ENCODE measurements at places on chromosomes 6 and 20.

- peak; percentile 73 for DNase-seq
Observed at GRCh38 chr20:44805979-44806620, 4.2 kb downstream of the RIMS4 start.

DNA sequence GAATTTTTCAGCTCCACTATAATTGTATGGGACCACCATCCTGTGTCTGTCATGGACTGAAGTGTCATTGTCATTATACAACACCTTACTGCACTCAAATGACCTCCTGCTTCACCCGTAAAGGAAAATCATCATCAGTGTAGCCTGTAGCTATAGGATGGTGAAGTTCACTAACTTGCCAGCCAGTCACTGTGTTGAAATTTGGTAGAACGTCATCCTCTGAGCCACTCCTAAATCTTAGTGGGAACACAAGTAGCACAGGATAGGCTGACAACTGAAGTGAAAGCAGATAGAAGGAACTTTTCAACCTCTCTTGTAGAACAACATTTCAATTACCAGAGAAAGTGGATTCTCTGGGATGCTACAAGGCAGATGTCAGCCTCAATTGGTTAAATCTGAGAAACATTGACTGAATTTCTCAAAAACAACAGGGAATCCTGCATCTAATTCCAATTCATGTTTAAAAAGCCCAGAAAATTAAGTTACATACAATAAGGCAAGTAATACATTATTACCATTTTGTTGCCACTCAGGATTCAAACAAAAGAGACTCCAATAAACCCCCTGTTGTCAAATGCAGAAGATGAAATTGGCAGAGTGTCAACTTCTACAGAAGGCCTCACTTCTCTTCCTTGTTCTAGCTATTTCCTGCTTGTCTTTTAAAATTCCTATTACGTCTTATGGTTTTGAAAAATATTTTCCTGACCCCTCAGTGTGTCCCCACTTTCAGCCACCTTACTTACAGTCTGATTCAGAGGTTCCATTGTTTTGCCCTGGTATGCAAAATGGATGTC, 647.9 kb upstream of the AGPAT4 start:
- no peak for DNase-seq

DNA sequence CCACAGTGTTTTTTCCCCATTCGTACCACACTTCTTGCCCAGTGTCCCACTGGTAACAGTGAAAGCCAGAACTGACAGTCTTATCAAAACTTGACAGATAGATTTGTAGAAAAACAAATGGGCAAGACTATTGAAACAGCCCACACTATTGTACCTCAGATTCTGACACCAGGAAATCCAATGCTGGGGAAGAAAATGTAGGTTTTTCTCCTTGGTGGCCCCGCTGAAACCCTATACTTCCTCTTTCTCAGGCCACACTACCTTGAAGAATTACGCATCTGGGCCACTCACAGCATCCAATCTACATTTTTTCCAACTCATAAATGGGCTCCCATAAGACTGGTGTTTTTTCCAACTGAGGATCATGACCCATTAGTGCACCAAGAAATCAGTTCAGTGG, 90.9 kb upstream of the HDDC2 start:
- DNase-seq = no peak

DNA sequence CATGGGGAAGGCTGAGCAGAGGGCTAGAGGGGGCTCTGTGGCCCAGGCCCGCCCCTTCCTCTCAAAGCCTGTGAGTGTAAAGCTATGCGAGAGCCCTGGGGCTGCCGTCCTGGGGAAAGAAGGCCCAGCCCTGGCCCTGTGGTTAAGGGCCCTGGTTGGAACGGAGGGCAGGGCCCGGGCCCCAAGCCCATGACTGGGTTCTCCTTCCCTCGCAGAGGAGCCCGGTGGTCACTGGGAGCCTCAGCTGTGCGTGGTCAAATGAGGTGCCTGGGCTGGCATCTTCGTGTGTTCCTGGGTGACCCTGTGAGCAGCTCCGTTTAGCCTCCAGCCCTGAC, 56.0 kb downstream of the SMOC2 start:
- DNase-seq = peak; percentile 2

- DNase-seq = no peak
Observed at GRCh38 chr6:167660424-167660823, 166.3 kb upstream of the AFDN start.

- peak; percentile 49 for DNase-seq
Observed at GRCh38 chr20:60001108-60001507, 42.9 kb downstream of the CDH26 start.

DNA sequence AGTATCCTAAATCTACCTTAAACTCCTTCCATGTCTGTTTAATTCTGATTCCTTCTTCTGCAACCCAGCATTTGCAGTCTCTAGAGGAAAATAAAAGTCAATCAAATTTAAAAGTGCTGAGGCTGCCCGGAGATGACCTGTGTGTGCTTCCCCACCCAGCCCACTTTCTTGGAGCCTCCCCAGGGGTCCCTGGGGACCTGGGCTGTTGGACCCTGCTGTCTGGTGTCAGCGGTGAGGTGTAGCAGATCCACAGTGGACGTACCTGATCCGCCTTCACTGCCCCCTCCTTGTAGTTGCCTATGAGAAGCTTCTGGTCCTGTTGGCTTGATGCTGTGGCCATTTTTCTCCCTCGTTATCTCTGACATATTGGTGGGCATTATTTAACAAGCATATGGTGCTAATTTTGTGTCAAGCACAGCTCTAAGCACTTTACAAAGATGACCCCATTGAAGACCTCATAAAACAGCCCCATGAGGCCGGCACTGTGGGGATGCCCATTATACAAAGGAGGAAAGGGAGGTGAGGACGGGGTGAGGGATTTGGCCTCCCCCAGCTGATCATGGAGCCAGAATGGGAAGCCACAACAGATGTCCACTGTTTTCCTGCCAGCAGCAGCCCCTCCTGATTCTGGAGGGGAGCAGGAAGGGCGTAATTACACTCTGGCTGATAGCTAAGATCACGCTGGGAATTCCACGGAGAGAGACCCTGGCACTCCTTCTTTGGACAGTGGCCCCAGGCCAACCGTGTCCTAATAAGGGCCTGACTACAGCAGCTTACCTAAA, 628.2 kb downstream of the CDH26 start:
- no peak for DNase-seq

GRCh38 chr6:33592595-33593413, 12.7 kb upstream of the BAK1 start:
- no peak for DNase-seq

DNA sequence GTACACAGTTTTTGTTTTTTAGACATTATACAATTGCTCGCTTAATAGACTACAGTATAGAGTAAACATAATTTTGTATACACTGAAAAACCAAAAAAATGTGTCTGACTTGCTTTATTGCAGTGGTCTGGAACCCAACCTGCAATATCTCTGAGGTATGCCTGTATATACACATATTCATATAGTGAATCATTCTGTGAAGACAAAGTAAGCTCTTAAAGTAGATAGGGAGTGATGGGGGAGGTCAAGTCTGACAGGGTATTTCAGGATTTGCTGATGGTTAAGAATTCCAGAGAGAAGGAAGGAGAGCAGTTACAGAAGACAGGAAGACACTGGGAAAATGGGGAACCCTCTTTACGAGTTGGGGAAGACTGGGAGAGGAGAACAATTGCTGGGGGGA, 417.9 kb downstream of the CD109 start:
- no peak for DNase-seq

DNA sequence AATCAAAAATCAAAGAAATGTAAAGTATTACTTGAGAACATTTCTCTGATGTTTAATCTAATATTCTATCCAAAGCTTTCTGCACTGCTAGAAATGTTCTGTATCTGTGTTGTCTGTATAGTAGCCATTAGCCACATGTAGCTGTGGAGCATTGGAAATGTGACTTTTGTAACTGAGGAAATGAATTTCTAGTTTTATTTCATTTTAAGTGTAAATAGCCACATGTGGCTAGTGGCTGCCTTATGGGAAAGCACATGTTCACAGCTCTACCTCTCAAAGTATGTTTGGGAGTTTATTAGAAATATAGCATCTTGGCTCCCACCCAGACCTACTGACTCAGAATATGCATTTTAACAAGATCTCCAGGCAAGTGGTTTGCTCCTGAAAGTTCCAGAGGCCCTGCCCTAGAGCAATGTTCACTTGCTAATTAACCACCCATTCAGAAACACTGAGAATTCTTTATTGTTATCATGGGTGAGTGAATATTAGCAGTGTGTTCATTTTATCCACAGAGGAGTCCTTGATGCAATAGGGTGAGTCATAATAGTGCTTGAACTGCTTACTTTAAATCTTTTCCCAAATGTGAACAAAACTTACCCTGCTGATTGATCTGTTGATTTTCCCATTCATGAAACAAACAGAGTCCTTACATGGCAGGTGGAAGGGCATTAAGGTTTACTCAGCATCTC, 282.7 kb downstream of the PLCB1 start:
- peak; percentile 30 for DNase-seq

Data from DMS79 treated with DMSO at 0.1 percent for 48 hours (cell line).